ENCODE measurements at places on chromosomes 6 and 20.

- DNase-seq, result peak; percentile 74
Measured at GRCh38 chr20:6595704-6596103, 171.8 kb upstream of the BMP2 start.

- DNase-seq, result no peak
Measured at GRCh38 chr6:113742342-113742741, 114.8 kb upstream of the MARCKS start.

- DNase-seq, result no peak
Measured at GRCh38 chr6:130008236-130008873, 10.0 kb upstream of the L3MBTL3 start.

- peak; percentile 25 for DNase-seq
Measured at GRCh38 chr6:82987416-82987815, 78.2 kb downstream of the UBE3D start.

DNA sequence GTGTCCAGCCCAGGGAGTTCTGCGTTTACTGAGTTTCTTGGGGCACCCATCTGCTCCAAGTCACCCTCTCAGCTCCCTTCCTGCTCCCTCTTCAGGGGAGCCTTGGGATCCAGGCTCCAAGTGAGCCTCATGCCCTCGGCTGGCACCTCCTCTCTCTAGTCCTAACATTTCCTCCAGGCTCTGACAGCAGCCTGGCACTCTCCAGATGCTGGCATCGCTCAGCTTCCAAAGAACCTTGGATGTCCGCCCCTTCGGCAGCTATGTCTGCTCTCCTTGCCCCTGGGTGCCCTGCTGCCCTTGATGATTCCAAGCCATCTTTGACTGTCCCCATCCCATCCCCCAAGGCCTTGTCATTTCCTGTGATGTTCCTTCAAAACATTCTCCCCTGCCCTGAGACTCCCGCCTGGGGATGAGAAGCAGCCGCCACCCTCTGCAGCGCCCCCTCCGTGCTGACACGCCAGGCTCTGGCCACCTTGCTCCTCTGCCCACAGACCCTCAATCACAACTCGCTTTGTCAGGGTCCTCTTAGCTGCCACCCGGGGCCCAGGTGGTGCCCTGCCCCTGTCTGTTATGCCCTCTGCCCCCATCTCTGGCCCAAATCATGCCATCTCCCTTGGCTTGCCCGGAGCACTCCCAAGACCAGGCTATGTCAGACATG, 6.6 kb upstream of the GFRA4 start:
- no peak for DNase-seq

DNA sequence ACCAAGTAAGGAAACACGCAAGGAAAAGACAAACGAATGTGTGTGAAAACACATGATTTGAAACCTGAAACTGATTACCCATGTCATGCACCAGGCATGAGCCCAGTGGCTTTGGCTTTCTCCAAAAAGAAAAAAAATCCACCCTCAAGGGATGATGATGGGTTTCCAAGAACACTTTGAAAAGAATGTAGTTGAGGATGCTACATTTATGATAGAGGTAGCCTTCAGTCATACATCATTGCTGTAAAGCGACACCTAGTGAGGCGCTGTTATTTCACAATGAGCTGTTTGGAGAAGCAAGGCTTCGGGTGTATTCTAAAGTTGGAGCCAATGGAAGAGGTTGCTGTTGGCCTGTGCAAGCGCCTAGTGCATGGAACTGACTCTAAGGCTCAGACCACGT, 124.9 kb downstream of the SCML4 start:
- DNase-seq, result peak; percentile 38

DNA sequence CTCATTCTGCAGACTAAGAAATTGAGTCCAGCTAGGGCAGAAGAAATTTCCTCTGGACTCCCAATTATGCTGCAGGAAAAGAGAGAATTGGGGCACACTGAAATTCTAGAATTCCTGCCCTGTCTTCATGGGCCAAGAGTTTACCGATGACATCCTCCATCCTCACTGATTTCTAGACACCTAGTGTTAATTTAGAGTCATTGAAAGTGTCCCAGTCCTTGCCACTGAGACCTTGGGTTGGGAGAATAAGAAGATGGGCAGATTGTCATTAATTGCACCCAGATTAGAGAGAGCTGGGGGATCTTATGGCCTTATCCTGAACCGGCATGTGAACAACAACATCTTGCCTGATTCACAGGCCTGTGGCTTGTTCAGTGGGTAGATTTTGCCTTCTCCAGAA, 29.0 kb downstream of the ANGPT4 start:
- DNase-seq, result no peak

- peak; percentile 6 for DNase-seq
Measured at GRCh38 chr6:140319209-140319608, 944.8 kb upstream of the CITED2 start.

GRCh38 chr20:7355051-7355450, 585.2 kb downstream of the HAO1 start:
- DNase-seq, result no peak

GRCh38 chr20:8018958-8019245, 659 bp downstream of the TMX4 start:
- peak; percentile 77 for DNase-seq

DNA sequence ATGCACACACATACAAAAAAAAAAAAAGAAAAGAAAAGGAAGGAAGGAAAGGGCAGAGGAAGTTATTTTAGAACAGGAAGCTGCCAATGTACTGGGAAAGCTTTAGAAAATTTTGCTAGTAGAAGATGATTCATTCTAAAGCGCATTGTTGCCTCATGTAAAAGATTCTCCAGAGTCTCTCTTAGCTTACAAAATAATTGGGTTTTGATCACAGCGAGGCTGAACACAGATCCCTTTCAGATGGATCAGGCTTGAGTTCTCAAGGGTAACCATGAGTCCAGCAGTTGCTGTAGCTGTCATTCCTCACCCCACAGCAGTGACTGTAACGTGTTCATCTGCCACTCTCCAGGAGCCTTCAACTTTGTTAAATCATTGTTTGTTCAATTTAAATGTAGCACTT, 81.9 kb downstream of the PHACTR2 start:
- DNase-seq, result peak; percentile 16

GRCh38 chr20:57881466-57882385, 171.9 kb upstream of the PMEPA1 start:
- DNase-seq, result peak; percentile 37

- DNase-seq, result no peak
Measured at GRCh38 chr6:33714385-33715040, 3.0 kb upstream of the UQCC2 start.

DNA sequence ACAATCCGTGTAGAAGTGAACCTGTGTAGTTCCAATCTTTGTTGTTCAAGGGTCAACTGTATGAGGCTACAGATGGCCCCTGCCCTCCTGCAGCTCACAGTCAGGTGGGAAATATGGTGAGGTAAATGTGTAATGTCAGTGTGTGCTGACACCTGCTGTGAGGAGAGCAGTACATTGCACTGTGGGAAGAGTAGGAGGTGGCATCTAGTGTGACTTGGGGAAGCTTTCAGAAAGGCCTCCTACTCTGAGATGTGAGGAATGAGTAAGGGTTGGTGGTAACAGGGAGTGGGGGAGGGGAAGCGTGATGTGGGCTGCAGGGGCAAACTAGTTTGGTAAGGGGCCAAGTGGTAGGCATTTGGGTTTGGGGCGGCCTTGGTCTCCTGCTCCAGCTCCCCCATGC, 188.8 kb downstream of the FARS2 start:
- no peak for DNase-seq

- no peak for DNase-seq
Measured at GRCh38 chr20:24853916-24854315, 95.2 kb upstream of the CST7 start.
